ENCODE measurements at places on chromosomes 13 and 19. TPM values are rescaled to one million over a fixed set of nuclear protein-coding genes. Genes with fewer than 3 reads are reported as not detected.
A peak's percentile ranks its signal among the peaks of the same experiment; 100 is the strongest.

GRCh38 chr13:43676320-43676719, 110.5 kb downstream of the ENOX1 start:
- H3K27ac ChIP-seq: no peak overlapping the region
- no peaks in the 10 kb centered on the region for H3K36me3 ChIP-seq
- peaks cover 4% of the 10 kb centered on the region for H3K4me1 ChIP-seq
- H3K27me3 ChIP-seq: peaks cover 11% of the 10 kb centered on the region
- H3K4me3 ChIP-seq: no peak overlapping the region

- peaks cover 30% of the 10 kb centered on the region for H3K4me1 ChIP-seq
- DNase-seq: no peak
- no peaks in the 10 kb centered on the region for H3K27me3 ChIP-seq
- no peak overlapping the region for H3K4me3 ChIP-seq
Observed at GRCh38 chr13:98536729-98537128, 40.2 kb downstream of the STK24 start.

GRCh38 chr13:21427741-21428140, 31.4 kb downstream of the ZDHHC20 start:
- peaks cover 28% of the 10 kb centered on the region for H3K36me3 ChIP-seq
- DNase-seq: no peak
- H3K27ac ChIP-seq: no peak overlapping the region
- H3K27me3 ChIP-seq: no peaks in the 10 kb centered on the region

- peak overlapping the region; percentile 94 for H3K4me3 ChIP-seq
- no peaks in the 10 kb centered on the region for H3K27me3 ChIP-seq
- no peak for DNase-seq
- H3K4me1 ChIP-seq: peaks cover 54% of the 10 kb centered on the region
Observed at GRCh38 chr19:53868091-53868891, 608 bp downstream of the MYADM start.

GRCh38 chr19:2190848-2191455, 27.2 kb downstream of the DOT1L start:
- H3K36me3 ChIP-seq: peaks cover 9% of the 10 kb centered on the region
- H3K27me3 ChIP-seq: no peaks in the 10 kb centered on the region
- no peak overlapping the region for H3K4me3 ChIP-seq
- H3K4me1 ChIP-seq: peaks cover 1% of the 10 kb centered on the region

DNA sequence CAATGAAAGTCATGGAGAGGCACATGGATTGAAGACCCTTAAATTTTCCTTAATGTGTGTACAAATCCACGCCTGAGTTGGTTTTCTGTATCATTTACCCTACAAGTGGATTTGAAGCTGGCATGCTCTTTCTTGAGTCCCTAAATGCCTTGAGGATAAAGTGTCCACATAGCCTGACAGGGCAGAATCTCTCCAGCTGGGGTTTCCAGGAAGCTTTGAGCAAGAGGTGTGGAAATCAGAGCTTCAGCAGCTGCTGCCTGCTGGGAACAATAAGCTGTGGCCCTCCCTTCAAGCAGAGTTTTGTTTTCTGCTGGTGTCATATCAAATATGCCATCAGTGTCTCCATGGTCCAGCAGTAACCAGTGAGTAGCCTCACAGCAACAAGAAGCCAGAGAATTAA, 120.3 kb upstream of the SERTM1 start:
- H3K4me1 ChIP-seq: peaks cover 2% of the 10 kb centered on the region
- H3K36me3 ChIP-seq: no peaks in the 10 kb centered on the region
- peaks cover 8% of the 10 kb centered on the region for H3K27me3 ChIP-seq
- H3K4me3 ChIP-seq: no peak overlapping the region

DNA sequence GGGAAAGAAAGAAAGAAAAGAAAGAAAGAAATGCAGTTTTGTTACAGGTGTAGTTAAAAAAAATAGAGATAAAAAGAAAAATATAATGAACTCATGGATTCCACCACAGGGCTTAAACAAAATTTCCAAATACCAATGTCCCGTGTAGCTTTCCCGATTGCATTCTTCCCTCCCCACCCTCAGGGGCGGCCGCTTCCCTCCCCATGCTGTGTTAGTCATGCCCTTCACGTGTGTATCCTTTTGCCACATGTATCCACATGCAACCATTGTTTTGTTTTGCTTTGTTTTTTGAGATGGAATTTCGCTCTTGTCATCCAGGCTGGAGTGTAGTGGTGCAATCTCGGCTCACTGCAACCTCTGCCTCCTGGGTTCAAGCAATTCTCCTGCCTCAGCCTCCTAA, 3.6 kb upstream of the KMT5C start:
- H3K27ac ChIP-seq: no peak overlapping the region
- H3K4me3 ChIP-seq: no peak overlapping the region
- no peak for DNase-seq
- peaks cover 6% of the 10 kb centered on the region for H3K4me1 ChIP-seq
- H3K27me3 ChIP-seq: peaks cover 7% of the 10 kb centered on the region

GRCh38 chr19:35155441-35155840, 906 bp downstream of the FXYD5 start:
- no peak overlapping the region for H3K27ac ChIP-seq
- peaks cover 85% of the 10 kb centered on the region for H3K27me3 ChIP-seq
- no peaks in the 10 kb centered on the region for H3K36me3 ChIP-seq
- DNase-seq: no peak

DNA sequence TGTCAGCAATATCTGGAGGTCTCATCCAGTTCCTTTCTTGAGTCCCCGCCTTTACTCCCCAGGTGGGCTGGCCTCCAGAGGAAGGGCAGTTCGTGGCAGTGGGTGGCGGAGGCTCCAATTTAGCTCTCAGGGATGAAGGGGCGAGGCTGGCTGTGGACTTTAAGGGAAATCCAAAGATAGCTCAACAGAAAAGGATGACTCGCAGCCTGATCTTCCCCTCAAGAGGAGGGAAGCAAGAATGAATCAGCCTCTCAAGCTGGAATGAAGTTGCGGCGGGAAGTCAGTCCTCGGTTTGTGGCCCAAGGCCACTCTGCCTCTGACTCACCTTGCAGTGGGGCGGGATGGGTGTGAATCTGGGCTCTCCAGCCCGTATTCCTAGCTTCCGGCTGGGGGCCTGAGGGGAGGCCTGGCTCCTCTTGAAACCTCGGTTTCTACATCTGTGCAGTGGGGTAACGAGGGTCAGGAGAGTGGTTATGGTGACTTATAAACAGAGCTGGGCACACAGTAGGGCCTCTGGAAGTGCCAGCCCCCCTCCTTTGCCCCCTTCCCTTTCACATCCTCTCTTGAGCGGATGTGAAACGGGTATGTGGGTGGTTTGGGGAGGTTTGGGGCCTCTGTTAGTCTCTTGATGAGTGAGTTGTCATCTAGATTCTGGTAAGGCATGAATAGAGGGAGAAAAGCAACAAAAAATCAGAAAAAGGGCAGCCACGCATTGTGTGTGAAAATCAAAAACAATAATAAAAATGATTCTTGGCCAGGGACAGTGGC, 10.5 kb upstream of the SMG9 start:
- H3K27ac ChIP-seq: no peak overlapping the region
- no peak for DNase-seq
- H3K27me3 ChIP-seq: peaks cover 40% of the 10 kb centered on the region
- no peak overlapping the region for H3K4me3 ChIP-seq

DNA sequence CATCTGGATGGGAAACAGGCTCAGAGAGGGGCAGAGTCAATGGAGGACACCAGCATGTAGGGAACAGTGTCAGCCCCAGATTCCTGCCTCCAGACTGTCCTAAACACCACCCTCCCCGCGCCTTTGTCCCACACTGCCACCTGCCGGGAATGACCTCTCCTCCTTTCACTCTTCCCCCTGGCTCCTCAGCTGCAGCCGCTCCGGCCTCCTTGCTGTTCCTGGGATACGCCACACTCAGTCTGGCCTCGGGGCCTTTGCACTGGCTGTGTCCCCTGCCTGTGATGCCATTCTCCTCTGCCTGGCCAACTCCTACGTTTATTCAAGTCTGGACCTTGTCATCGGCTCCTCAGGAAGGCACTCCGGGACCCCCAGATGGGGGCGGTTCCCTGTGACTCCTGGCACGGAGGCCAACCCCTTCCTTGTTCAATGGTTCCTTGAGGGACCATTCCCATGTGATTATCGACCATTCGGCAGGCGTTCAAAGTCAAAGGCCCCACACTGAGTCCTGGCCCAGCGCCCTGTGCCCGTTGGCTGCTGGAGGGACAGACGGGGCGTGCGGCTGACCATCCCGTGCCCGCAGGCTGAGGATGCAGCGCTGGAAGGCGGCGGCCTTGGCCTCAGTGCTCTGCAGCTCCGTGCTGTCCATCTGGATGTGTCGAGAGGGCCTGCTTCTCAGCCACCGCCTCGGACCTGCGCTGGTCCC, 15.8 kb downstream of the FUT6 start:
- H3K36me3 ChIP-seq: no peaks in the 10 kb centered on the region
- no peak for DNase-seq
- no peak overlapping the region for H3K27ac ChIP-seq
- H3K4me3 ChIP-seq: no peak overlapping the region
- H3K4me1 ChIP-seq: peaks cover 1% of the 10 kb centered on the region

DNA sequence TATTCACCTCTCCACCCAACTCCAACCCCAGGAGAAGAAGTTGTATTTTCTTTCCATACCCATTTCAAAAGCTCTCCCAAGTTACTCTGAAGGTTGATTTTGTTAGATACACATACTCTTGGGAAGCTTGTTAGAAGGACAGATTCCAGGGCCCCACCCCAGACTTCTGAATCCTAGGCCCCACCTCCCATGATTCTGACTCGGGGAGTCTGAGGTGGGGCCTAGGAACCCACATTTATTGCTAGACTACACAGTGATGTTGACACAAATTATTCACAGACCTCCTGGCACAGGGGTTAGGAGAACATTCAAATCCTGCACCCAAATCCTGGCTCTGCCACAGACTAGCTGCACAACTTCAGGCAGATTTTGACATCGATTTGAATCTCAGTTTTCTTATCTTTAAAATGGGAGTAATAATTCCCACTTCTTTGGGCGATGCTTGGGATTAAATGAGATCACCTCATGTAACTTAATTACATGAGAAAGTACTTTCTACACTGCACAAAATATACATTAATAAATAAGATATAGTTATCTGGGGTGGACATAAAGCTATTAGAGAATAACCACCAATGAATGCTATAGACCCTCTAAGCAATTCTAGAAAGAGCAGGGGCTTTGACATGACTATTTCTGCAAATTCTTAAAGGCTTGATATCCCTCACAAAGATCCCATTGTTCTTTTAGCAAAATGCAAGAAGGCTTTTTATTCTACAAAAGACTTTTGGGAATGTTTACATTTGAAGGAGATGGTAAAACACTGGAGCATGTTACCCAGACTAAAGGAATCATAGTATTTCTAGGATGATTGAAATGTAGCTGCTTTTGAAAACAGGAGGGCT, 18.0 kb downstream of the MBNL2 start:
- peaks cover 58% of the 10 kb centered on the region for H3K4me1 ChIP-seq
- H3K27ac ChIP-seq: no peak overlapping the region
- peaks cover 3% of the 10 kb centered on the region for H3K27me3 ChIP-seq
- no peak overlapping the region for H3K4me3 ChIP-seq
- no peak for DNase-seq
- H3K36me3 ChIP-seq: peaks cover 9% of the 10 kb centered on the region

DNA sequence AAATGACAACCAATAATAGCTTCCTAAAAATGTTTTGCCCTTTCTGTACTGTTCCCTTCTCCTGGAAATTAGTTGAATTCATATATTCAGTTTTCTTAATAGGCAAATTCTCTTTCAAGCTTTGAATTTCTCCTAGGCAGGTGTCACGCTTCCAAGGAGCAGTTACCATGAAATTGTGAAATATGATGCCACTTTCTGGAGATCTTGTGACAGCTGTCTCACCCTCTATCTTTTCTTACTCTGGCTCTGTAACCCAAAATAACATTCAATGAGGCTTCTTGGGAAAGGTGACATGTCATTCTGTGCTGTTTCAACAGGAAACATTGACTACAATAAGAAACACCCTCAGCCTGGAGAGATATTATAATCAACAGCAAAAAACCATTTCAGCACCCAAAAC, 80.3 kb upstream of the MRI1 start:
- peaks cover 2% of the 10 kb centered on the region for H3K36me3 ChIP-seq
- no peak overlapping the region for H3K4me3 ChIP-seq
- H3K4me1 ChIP-seq: no peaks in the 10 kb centered on the region
- peaks cover 3% of the 10 kb centered on the region for H3K27me3 ChIP-seq
- no peak for DNase-seq
- no peak overlapping the region for H3K27ac ChIP-seq

DNA sequence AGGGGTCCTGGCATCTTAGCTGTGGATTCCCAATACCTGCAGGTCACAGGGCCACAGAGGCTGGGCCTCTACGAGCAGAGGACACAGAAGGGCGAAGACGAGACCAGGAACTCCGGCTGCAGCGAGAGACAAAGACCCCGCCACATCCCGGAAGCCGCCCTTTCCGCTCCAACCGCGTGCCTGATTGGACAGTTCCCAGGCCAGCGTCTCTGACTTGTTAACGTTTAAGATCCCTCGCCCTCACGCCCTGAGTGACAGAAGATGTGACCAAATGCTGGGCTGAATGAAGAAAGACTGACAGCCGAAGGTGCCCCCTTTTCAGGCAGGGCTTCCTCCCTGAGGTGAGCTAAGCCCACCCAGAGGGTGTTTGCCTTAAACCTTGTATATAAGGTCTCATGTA, at the start of gene ZNF98:
TSS of gene ZNF98 (minus strand) at position 136 of the 400 bp plus-strand sequence. CDS start at position 14, 122 bp downstream.
- DNase-seq: no peak
- no peak within 1 kb of the TSS for H3K4me3 ChIP-seq
- no peaks in the 10 kb centered on the region for H3K27me3 ChIP-seq
- no peaks in the 10 kb centered on the region for H3K4me1 ChIP-seq
- H3K27ac ChIP-seq: no peak within 1 kb of the TSS
- peaks cover 4% of the 10 kb centered on the region for H3K36me3 ChIP-seq

GRCh38 chr19:43847246-43847645, 20.1 kb downstream of the ZNF283 start:
- no peaks in the 10 kb centered on the region for H3K27me3 ChIP-seq
- no peak overlapping the region for H3K4me3 ChIP-seq
- no peaks in the 10 kb centered on the region for H3K4me1 ChIP-seq
- no peak for DNase-seq

The STOML3 gene
- total RNA-seq: not detected

The ZNF665 gene
- total RNA-seq: 8.5 TPM

The ZNF493 gene
- 50.8 TPM for total RNA-seq

The ZNF20 gene
- total RNA-seq: 12.1 TPM

The URAD gene
- not detected for total RNA-seq

The LILRB4 gene
- total RNA-seq: not detected

Data from progenitor cell of endocrine pancreas (in vitro differentiated cells).